ENCODE measurements at places on chromosomes 7 and 10.
A peak's percentile ranks its signal among the peaks of the same experiment; 100 is the strongest.

DNA sequence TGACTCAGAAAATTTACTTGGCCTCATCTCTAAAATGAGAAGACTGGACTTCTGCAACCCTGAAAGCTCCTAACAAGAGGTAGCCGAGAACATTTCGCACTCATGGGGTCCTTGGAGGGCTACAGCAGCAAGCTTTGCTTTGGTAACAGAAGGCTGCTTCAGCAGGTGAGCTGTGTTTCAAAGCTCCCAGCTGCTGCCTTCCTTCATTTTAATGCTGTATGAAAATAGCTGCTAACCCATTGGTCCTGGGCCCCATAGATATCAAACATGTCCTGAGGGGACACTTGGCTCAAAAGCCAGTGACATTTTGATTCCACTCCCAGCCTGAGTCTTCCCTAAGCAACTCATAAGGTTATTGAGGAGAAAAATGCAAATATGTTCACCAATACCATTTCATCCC lies 14.3 kb upstream of the MALSU1 start:
- no peak for DNase-seq
- no peak overlapping the region for H3K4me3 ChIP-seq
- H3K4me1 ChIP-seq: peaks cover 12% of the 10 kb centered on the region
- no peaks in the 10 kb centered on the region for H3K27me3 ChIP-seq
- H3K36me3 ChIP-seq: no peaks in the 10 kb centered on the region

DNA sequence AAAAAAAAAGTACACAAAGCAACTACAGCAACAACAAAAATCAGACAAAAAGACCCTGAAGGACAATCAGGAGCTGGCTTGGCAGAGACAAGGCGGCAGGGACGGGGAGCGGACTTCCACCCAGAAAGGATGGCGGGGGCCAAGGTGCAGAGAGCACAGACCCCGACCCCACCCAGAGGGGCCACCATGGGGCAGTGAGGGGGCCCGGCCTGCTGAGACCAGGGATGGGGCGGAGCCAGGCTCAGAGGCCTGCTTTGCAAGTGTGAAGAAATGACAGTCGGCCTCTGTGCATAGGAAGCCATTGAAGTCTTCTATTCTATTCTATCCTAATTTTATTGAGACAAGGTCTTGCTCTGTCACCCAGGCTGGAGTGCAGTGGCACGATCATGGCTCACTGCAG lies 82.0 kb downstream of the ELFN1 start:
- no peaks in the 10 kb centered on the region for H3K27me3 ChIP-seq
- no peaks in the 10 kb centered on the region for H3K36me3 ChIP-seq
- DNase-seq: peak; percentile 5
- no peak overlapping the region for H3K27ac ChIP-seq

DNA sequence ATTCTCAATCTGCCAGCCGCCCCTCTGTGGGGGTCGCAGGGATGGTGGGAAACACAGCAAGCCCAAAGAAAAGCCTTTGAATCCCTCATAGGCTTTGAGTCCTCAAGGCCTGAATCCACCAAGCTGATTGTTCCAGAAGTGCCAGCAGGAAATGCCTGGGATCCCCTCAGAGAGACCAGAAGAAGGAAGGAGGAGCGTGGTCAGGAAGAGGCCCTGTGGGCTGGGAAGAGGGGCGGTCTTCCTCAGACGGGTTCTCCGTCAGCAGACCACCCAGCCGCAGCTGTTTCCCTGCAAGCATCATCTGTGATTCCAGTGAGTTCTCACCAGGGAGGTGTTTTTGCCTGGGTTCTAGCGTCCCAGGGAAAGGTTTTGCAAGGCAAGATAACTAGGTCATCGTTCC lies 190.0 kb upstream of the KLF6 start:
- no peaks in the 10 kb centered on the region for H3K27me3 ChIP-seq
- no peak for DNase-seq
- H3K4me1 ChIP-seq: peaks cover 78% of the 10 kb centered on the region
- no peaks in the 10 kb centered on the region for H3K36me3 ChIP-seq

GRCh38 chr7:27872356-27873275 lies 132.7 kb downstream of the TAX1BP1 start:
- H3K4me3 ChIP-seq: no peak overlapping the region
- no peak for DNase-seq
- H3K27ac ChIP-seq: no peak overlapping the region
- H3K27me3 ChIP-seq: no peaks in the 10 kb centered on the region

DNA sequence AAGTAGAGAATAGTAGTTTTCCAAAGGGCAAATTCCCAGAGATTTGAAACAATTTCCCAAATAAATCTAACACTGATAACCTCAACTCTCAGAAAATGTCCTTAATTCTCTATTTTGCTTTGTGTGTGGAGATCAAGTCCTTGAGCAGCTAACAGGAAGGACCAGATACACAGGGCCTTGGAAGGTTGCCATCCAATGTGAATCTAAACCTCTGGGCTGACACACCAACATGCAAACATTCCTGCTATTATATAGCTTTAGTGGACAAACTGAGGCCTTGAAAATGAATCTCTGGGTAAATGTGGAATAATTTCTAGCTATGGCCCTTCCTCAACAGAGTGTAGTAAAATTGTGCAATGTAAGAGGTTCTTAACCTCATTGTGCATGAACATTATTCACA lies 44.1 kb upstream of the PARD3 start:
- H3K27me3 ChIP-seq: no peaks in the 10 kb centered on the region
- no peak overlapping the region for H3K4me3 ChIP-seq
- no peak overlapping the region for H3K27ac ChIP-seq
- no peak for DNase-seq

DNA sequence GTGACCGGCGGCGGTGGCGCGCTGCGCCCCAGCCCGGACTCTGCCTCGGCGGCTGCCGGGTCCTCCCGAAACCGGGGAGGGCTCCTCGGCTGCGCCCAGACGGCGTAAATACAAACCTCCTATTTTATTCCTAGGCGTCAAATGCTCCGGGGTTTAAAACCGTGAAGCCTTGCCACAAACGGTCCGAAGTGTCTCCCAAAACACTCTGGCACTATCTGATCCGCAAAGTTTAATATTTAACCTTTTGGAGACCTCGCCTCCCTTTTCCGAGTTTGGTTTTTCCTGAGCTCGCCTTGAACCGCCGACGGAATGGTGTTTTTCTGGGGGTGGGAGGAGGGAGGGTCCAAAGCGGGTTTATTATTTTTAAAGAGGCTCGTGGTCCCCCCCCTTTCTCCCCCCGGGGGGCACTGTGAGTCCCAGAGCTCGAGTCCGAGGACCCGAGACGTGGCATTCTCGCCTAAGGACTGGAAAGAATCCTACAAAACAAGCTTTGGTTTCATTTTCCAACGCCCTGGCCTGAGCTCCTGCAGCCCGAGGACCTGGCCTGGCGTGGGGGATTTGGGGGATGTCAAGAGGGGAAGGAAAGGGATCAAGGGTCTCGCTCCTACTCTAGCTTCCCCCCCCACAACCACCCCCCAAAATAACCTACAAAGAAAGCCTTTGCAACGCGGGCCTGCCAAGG lies 1.8 kb downstream of the TNRC18 start:
- H3K27me3 ChIP-seq: peaks cover 87% of the 10 kb centered on the region
- H3K4me3 ChIP-seq: peak overlapping the region; percentile 54
- H3K4me1 ChIP-seq: peaks cover 86% of the 10 kb centered on the region
- no peak overlapping the region for H3K27ac ChIP-seq

DNA sequence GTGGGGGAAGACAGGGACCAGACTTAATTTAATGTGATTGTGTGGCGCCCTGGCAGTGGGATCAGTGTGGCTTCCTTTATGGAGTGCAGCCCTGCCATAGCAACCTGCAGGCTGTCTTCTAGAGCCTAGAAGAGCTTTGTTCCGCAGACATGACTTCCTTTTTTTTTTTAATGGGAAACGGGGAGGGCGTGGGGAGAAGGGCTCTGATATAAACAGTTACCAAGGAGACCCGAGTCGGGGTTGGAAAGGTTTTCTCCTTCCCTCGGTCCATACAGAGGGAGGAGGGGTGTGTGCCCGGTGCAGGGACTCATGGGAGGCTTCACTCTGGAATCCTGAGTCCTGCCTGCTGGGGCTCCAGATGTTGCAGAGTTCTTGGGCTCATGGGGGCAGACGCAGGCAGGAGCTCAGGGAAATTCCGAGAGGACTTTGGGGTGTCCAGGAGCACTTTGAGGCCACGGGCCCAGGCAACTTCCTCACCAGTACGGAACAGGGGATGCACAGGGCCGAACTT lies 26.9 kb downstream of the TMEM120A start:
- no peaks in the 10 kb centered on the region for H3K27me3 ChIP-seq
- peaks cover 22% of the 10 kb centered on the region for H3K36me3 ChIP-seq
- no peak overlapping the region for H3K4me3 ChIP-seq
- H3K27ac ChIP-seq: no peak overlapping the region

GRCh38 chr10:78552261-78552811 lies 516.4 kb upstream of the ZMIZ1 start:
- no peak for DNase-seq
- H3K27ac ChIP-seq: no peak overlapping the region
- no peak overlapping the region for H3K4me3 ChIP-seq
- no peaks in the 10 kb centered on the region for H3K4me1 ChIP-seq
- no peaks in the 10 kb centered on the region for H3K27me3 ChIP-seq

- H3K4me1 ChIP-seq: no peaks in the 10 kb centered on the region
- H3K4me3 ChIP-seq: no peak overlapping the region
- H3K27ac ChIP-seq: no peak overlapping the region
- H3K27me3 ChIP-seq: peaks cover 6% of the 10 kb centered on the region
- no peak for DNase-seq
These were observed 276.9 kb downstream of the SKAP2 start for GRCh38 chr7:26587536-26587935.

- H3K27me3 ChIP-seq: no peaks in the 10 kb centered on the region
- no peak overlapping the region for H3K27ac ChIP-seq
These were observed 194.9 kb downstream of the SUGCT start for GRCh38 chr7:40329601-40330153.

DNA sequence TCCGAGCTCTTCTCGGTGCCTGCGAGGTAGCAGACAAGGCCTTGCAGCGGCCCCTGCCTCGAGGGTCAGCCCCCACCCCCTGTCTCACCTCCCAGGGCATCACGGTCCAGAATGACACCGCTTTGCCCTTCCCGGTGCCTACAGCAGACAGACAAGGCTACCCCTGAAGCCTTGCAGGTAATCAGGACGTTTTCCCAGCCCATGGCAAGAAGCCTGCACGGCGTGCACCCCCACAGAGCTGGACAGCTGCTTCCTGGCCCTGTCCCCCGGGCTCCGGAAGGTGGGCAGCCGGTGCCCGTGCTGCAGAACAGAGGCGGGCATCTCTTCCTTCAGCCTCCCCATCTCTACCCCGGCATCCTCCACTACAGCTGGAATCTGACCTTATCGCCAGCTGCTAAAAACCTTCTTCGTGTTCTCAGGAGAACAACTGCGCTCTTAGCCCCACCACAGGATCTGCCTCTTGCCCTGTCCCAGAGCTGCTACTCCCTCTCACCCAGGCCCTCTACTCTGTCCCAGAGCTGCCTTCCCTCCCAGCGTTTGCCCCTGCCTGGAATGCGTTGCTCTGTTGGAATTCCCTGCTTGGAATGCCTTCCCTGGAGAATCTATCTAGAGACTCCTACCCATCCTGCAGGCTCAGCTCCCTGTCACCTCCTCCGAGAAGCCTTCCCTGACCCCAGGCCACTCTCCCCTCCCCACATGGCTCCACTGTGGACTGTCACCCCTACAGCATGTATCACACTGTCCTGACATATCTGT lies 4.7 kb downstream of the MYL10 start:
- H3K4me1 ChIP-seq: no peaks in the 10 kb centered on the region
- no peak overlapping the region for H3K27ac ChIP-seq
- no peak overlapping the region for H3K4me3 ChIP-seq
- no peak for DNase-seq
- peaks cover 8% of the 10 kb centered on the region for H3K27me3 ChIP-seq
- H3K36me3 ChIP-seq: no peaks in the 10 kb centered on the region

GRCh38 chr10:91096274-91096673 lies 124.2 kb upstream of the PCGF5 start:
- no peaks in the 10 kb centered on the region for H3K36me3 ChIP-seq
- no peak overlapping the region for H3K4me3 ChIP-seq

- peaks cover 4% of the 10 kb centered on the region for H3K27me3 ChIP-seq
- no peak overlapping the region for H3K4me3 ChIP-seq
- H3K27ac ChIP-seq: no peak overlapping the region
These were observed 110.8 kb upstream of the PPP2R2D start for GRCh38 chr10:131790021-131790420.

DNA sequence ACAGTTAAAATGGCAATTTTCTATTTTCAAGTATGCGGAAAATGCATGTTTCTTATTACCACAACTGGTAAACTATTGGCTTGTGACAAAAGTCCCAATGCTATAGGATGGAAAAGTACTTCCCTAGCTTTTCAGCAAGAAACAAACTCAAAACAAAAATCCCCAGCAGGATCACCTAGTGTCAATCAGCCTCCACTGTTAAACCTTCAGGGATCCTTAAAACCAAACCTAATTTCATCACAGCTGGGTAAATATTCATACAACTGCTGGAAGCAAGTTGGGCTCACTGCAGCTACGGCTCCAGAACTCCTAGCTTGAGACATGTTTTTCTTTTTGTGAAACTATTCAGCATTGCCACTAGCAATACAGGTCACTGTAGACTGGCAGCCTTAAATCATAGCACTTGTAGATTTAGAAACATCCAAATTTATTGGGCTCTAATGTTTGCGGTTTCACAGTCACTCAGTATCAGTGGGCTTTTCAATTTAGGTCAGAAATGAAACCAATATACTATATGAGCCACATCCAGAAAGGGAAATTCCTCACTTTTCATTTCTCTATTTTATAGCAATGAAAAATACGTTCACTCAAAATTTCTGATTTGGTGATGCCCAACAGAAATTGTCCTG lies 145.2 kb upstream of the ANK3 start:
- no peak for DNase-seq
- H3K4me1 ChIP-seq: no peaks in the 10 kb centered on the region
- no peaks in the 10 kb centered on the region for H3K27me3 ChIP-seq
- H3K4me3 ChIP-seq: no peak overlapping the region
- H3K27ac ChIP-seq: no peak overlapping the region
- H3K36me3 ChIP-seq: peaks cover 3% of the 10 kb centered on the region

- H3K27me3 ChIP-seq: peaks cover 3% of the 10 kb centered on the region
- no peaks in the 10 kb centered on the region for H3K36me3 ChIP-seq
- no peak overlapping the region for H3K27ac ChIP-seq
- DNase-seq: no peak
- H3K4me3 ChIP-seq: no peak overlapping the region
These were observed 21.4 kb downstream of the PLPP4 start for GRCh38 chr10:120478386-120478785.

DNA sequence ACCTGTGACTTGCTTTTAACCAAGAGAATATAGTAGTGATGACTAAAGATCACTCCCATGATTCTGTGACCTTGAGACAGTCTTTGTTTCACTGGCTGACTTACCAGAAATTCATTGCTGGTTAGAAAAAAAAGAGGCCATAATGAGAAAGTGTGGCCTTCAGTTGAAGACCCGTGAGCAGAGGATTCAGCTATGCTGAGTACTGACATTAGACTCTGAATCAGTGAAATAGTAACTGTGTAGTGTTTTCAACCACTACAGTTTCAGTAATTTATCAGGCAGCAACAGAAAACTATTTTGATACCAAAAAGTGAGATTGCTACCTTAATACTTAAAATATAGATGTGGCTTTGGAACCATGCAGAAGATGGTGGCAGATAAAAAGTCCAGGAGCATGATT lies 298.0 kb upstream of the KCND2 start:
- no peaks in the 10 kb centered on the region for H3K4me1 ChIP-seq
- no peak overlapping the region for H3K4me3 ChIP-seq
- H3K36me3 ChIP-seq: no peaks in the 10 kb centered on the region
- H3K27me3 ChIP-seq: no peaks in the 10 kb centered on the region

- H3K36me3 ChIP-seq: no peaks in the 10 kb centered on the region
- no peaks in the 10 kb centered on the region for H3K4me1 ChIP-seq
- H3K4me3 ChIP-seq: no peak overlapping the region
- DNase-seq: no peak
- H3K27me3 ChIP-seq: no peaks in the 10 kb centered on the region
- no peak overlapping the region for H3K27ac ChIP-seq
These were observed 63.1 kb downstream of the FZD1 start for GRCh38 chr7:91327346-91327745.

Data from CD4-positive, alpha-beta T cell (primary cell).